ENCODE measurements at places on chromosomes 2 and 18.

DNA sequence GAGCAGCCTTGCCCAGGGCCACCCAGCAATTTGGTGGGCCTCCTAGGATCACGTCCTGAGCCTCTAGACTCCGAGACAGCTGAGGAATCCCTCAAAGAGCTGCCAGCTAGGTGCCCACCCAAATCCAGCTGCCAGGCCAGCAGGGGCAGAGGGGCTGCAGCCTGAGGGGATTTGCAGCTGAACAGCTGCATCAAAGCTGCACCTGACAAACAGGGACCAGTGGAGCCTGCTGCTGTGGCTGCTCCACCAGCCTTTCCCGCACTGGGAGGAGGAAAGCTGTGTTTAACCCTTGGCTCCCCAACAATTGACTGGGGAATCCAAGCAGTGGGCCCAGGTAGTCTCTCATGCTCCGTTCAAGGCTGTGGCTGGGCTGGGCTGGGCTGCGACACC is 8.2 kb downstream of the ADRA2B start:
- DNase-seq, result no peak

DNA sequence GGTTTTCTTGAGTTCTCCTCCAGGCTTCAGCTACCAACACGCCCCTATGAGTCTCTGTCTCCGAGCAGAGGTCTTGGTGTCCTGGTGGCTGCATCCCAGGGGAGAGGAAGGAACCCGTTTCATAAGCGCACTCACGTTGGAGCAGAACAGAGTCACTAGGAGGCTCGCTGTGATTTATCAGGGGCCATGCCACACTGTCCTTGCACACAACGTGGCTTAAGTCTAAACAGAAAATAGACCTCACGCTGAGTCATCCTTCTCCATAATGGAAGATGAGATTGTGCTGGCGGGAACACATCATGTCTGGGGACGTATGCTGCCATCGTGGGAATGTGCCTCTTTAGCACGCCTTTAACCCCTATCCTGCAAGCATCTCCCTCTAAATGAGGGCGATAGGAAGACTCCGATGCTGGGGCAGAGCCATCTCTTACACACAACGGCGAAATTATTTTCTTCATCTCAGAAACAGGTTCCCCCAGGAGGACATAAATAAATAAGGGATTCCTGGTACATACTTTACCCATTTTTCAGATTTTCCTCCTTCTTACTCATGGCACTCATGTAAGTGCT is 211.4 kb downstream of the KLHL29 start:
- no peak for DNase-seq

DNA sequence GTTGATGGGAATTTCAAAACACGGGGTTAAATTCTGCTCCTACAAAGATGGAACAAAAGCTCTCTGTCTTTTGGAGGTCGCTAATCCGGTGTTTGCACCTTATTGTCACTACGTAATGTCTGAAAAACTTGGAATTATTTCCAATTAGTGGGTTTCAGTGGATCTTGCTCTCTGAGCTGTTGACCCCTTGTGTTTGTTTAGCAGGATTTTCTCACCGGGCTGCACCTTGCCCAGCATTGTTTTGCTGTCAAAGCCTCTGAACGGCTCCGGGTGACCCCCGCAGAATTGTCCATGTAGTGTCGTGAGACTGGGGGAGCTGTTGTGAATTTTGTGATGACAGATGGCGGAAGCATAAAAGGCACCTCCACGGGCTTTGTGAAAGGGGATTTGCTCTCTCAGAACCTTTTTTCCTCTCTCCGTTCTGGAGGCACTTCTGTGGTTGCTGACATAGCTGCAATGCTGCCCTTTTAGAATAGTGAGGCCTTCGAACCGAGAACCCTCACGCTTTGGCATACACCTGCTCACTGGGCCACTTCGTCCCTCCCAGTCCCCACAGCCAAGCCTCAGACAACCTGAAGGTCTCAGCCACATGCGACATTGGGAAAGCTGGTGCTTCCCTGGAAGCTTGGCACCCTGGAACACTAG is 129.4 kb downstream of the ACOXL start:
- no peak for DNase-seq

DNA sequence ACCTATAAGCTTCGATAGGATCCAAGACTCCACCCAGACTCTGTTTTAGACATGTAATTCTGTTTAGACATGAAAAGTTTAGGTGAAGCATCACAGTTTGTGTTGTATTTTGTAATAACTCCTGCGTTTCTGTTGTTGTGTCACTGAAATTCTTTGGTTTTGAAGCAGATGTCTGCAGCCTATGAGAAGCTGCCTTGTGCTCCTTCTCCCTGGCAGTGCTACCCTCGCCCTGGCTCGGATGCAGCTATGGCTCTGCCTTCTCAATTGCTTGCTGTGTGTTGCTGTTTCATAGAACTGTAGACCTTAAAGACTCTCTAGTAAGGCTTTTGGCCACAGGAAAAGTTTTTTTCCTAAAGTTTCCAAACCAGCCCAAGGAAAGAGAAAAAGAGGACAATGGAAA is 40.2 kb upstream of the ZNF638 start:
- DNase-seq, result no peak

GRCh38 chr18:74500372-74500771 is 4.2 kb downstream of the CNDP2 start:
- no peak for DNase-seq

- no peak for DNase-seq
Observed at GRCh38 chr2:135555311-135555710, 24.0 kb downstream of the R3HDM1 start.

DNA sequence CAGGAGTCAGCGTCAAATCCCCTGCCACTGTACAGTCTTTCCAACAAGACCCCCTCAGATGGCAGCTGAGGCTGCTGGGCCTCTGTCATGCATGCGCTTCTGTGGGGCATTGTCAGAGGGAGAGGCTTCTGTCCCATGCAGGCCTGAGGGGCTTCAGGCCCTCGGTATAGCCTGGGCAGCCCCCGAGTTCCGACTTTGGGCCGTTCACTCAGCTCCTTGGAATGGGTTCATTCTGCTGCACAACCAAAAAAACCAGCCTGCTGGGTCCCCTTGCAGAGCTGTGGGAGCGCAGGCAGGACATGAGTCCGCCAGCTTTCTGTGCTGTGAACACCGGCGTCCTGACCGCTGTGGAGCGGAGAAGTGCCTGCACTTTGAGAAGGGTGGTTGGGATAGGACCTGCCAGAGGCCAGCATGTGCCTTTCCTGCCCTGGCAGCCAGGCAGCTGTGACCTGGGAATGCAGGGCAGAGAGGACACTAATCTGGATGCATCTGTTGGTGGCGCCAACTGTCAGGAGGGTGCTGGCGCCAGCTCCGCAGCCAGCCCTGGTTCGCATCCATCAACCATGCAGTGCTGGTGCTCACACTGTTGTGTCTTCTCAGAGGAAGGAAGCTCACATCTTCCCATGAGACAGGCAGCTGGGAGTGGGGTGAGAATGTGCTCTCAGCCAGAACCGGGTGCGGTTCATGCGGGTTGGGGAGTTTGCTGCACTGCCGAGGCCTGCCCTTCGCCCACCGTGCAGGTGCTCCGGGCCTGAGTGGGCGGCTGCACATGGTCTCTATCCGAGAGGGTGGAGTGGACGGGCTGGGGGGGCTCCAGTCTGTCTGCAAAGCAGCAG is 14.3 kb downstream of the ARHGEF4 start:
- no peak for DNase-seq

- no peak for DNase-seq
Observed at GRCh38 chr18:35619464-35619863, 37.9 kb downstream of the GALNT1 start.

DNA sequence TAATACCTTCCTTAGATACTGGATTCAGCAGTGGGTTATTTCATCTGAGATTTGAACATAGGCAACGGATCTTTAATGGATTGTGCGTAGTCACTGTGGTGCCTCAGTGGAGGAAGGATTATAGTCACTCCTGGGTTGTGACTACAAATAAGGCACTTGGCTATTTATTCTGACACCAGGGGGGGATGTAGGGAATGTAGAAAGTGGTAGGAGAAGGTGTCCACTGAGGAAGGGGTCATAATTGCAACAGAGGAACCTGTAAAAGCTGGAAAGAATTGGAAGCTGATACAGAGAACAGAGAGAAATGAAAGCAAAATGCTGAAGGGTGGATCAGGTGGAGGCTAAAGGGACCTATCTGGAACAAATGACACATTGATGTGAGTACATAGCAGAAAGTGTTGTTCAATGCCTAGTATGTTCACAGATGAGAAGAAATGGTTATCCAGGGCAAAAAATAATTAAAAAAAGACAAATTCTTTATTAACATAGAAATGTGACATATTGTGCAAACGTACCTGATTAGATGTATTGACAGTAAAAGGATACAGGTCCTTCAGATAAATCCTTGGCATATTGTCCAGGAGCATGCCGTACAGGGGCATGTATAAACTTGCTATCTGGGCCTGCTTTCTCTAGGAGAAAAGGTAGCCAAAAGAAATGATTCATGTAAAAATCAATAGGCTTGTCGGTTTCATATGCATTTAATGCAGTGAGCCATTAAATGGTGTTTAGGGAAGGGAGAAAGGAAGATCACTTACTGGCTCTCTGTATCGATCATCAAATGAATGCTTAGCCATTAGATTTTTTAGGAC is 91.2 kb upstream of the CCDC195 start:
- no peak for DNase-seq

DNA sequence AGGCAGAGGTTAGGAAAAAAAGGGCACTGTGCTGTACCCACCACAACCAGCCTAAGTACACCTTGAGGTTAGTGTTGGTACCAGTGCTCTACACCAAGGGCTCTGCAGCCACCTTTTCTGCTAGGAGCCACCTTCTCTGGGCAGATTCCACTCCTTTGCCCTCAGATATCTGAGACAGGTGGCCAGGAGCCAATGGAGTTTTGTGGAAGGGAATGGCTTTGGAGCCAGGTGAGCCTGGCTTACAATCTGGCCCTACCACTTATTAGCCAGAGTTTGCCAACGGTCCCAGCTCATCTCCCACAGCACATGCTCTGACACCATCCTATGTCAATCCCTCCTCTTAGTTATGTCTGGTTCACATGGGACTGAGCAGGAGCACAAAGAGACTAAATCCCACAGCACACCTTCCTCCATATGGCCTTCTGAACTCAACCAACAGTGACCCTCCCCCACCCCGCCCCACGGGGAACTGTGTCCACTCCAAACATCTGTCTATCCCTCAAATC is 77.5 kb downstream of the CLHC1 start:
- no peak for DNase-seq
